ENCODE measurements at places on chromosomes 4 and X.

DNA sequence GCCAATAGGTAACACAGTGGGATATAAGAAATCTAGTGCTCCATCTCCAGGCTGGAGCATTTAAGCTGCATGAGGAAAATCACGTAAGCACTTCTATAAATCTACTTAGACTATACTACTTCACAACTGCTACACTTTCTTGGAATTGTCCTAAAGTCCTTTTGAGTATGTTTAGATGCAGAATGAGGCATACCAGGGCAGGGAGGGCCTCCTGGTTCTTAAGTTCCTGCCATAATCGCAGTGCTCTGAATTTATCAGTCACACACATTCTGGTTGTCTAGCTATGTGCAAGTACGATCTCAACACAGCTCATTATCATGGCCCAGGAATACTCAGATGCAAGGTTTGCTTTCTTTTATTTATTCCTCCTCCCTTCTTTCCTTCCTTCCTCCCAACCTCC is 130.3 kb downstream of the GUCY2F start:
- DNase-seq: no peak

DNA sequence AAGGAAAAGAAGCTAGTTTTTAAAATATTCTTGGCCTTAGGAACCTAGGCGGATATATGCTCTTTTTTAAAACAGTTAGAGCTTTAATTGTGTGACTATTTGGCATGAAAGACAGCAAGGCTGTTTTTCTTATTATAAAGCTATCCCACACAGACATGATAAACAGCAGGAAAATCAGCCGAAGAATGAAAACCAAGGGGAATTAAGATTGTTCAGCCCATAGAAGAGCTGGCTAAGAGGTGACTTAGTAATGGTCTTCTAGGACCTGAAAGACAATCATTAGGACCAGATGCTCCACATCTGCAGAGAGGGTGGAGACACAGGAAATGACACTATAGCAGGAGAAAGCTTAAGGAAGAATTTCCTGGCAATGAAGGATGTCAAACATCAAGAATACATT is 171.4 kb upstream of the NRK start:
- no peak for DNase-seq

GRCh38 chr4:152221816-152222516 is 313.9 kb downstream of the FBXW7 start:
- DNase-seq: no peak

DNA sequence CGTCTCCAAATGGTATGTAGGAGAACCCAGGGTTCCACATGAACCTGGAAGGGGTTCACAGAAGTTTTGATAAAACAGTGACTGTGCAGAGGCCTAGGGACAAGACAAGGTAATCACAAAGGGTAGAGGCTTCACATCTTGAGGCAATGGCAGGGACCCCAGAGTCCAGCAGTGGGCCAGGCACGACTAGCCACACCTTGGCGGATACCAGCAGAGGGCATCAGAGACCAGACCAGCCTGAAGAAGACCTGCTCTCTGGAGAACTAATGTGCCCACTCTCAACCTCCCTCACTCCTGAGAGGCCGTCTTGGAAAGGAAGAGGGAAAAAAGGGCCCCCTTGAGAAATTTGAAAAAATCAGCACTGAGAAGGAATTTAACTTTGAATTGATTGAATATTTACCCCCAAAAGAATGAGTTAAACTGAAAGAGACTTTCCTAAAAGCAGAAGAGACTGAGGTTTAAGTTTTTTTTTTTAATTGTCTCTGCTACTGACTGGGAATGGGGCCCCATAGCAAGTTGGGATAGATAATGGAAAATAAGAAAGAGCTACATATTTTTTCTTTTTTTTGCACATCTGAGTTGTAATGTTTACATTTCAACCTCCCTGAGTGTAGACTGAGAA is 243.8 kb upstream of the JADE1 start:
- DNase-seq: no peak

GRCh38 chrX:48043056-48043455 is 28.4 kb downstream of the ZNF630 start:
- no peak for DNase-seq

- DNase-seq: no peak
Observed at GRCh38 chrX:10795721-10796120, 175.3 kb upstream of the MID1 start.

DNA sequence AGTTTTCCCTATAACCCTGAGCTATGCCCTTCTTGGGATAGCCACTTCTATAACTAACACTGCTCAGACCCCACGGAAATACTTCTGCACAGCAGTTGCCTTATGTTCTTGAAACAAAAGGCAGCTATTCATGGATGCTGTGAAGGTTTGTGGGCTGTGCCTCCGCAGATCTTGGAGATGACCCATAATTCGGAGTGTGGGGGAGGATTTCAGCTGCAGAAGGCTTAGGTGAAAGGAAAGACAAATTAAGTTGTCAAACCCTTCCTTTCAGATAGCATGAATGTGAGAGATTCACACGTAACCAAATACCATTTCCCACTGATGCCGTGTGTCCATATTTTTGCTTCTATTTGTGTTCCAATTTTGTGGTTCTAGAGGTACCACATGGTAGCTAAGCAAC is 38.1 kb upstream of the NYX start:
- no peak for DNase-seq

GRCh38 chr4:36841583-36842326 is 402.8 kb upstream of the NWD2 start:
- DNase-seq: no peak

DNA sequence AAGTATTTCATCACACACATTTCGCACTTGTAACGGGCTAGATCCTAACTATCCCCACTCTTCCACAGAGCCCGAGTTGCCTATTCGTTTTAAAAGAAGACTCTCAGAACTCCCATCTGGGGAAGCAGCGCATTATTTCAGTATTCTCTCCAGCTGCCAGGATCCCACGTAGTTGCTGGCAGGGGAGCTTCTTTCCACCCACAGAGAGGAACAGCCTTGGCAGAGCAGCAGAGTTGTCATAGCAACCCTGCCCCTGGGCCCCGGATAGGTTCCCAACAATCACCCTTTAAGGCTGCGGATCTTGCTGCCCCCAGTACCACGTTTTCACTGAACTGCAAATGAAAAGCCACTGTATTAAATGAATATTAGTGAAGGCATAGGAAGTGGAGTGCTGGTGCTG is 106.7 kb downstream of the GPM6A start:
- DNase-seq: peak; percentile 67

GRCh38 chr4:168917138-168917779 is 92.8 kb downstream of the CBR4 start:
- no peak for DNase-seq

GRCh38 chrX:20130357-20130756 is 11.3 kb downstream of the EIF1AX start:
- no peak for DNase-seq

- no peak for DNase-seq
Observed at GRCh38 chr4:157128395-157128794, 52.4 kb downstream of the GLRB start.

DNA sequence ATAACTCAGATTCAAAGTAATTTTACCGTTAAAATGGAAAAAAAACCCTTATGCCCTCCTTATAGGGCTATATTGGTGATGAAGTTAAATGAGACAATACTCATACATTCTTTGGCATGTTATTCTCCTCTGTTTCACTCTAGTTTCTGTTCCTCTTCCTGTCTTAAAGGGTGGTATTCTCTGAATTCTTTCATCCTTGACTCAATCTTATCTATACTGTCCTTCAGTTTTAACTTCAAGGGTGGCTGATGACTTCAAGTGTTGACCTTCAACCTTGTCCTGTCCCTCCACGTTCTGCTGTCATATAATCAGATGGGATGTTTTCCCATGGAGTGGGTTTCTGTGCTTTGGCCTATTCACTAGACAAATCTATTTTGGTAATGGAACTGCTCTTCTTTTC is 44.0 kb downstream of the ZNF518B start:
- no peak for DNase-seq

DNA sequence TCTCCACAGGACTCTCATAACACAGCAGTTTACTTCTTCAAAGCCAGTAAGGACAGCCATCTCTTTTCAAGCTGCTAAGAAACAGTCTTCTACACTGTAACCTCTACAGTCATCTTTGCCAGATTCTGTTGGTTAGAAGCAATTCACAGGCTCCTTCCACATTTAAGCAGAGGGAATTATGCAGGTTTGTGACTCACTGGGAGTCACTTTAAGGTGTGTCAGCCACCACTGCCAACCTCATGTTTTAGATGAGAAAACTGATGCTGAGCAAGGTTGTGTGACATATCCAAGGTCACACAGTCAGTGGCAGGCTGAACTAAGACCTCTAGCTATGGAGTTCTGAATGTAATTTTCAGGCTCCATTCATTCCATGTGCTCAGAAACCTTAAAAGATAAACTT is 143.5 kb downstream of the QDPR start:
- no peak for DNase-seq

DNA sequence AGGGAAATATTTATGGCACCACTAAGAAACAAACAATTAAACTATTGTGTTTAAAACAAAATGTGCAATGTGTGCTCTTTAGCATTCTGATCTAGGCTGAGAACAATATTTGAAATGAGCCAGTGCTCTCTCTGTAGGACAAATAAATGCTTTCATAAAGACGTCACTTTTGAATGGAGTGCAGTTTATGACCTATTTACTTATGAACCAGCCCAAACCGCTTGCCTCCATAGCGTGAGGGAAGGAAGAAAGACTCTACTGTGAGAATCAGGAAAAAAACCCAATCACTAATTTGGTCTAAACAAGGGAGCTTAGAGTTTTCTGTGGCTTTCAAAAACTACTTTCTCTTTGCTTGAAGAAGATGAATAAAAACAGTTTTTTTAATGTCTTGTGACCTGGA is 39.4 kb downstream of the SAT1 start:
- peak; percentile 6 for DNase-seq

DNA sequence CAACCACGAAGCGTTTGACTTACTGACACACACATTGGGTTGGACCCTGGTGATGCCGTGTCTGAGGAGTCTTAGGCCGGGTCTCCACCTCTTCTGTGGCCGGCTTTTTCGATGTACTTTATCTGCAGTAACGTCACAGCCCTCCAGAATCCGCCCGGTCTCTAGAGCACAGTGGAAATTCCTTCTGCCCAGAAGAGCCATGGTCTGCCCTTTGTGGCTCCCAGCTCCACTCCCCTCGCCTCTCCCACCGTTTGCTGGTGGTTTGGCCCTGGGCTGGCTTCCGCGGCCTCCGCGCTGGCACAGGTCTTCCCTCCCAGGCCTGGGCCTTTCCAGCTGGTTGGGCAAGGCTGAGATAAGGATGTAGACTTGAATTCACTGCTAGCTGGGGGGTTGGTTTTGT is 4.3 kb downstream of the MAEA start:
- DNase-seq: no peak

DNA sequence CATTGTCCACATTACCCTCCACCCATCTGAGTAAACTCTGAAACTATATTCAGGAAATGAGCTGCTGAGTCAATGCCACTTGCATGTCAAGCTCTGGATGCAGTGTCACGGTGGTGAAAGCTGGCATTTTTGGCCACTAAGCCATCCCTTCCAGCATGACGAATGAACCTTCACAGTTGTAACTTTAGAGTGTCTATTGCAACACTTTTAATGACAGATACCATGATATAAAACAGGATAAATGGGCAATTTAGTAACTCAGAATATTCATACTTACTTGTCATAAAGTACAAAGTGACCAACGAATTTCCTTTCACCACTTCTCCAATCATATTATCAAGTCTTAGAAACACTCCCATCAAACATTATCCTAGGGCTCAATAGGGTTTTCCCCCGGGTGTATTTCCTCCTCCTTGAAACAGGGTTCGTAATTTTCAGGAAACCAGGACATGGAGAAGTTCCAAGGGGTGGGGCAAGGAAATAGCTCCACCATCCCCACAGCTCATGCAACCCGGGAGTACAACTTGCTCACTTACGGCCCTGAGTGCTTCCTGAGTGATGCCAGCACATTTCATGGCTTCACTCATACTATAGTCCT is 73.1 kb downstream of the MTHFD2L start:
- DNase-seq: no peak

DNA sequence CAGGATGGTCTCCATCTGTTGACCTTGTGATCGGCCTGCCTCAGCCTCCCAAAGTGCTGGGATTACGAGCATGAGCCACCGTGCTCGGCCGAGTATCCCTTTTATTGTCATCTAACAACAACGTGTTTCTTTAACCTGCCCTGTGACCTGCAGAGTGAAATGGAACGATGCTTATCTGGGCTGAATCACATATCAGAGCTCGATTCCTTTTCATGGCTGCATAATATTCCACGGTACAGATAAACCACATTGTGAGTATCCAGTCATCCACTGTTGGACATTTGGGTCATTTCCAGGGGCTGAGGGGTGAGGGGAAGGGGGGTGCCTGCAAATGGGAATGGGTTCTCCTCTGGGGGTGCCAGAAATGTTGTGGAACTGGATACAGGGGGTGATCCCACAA is 260.0 kb downstream of the ASMT start:
- no peak for DNase-seq

DNA sequence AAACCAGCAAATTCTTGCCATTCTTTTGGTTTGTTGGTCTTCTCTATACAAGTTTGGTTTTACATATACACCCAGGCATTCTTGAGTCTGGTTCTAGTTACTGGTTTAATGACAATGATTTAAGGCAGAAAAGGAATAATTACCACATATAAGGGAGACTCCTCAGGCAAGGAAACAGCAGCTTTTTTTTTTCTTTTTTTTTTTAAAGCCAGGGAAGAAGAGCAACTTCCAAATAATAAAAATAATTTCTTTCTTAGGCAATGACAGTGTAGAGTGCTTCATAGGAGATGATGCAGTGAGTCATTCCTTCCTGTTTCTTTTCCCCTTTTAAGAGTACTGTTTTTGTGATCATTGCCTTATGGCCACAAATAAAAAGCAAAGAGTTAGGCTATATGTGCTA is 289.7 kb downstream of the DKK2 start:
- no peak for DNase-seq

DNA sequence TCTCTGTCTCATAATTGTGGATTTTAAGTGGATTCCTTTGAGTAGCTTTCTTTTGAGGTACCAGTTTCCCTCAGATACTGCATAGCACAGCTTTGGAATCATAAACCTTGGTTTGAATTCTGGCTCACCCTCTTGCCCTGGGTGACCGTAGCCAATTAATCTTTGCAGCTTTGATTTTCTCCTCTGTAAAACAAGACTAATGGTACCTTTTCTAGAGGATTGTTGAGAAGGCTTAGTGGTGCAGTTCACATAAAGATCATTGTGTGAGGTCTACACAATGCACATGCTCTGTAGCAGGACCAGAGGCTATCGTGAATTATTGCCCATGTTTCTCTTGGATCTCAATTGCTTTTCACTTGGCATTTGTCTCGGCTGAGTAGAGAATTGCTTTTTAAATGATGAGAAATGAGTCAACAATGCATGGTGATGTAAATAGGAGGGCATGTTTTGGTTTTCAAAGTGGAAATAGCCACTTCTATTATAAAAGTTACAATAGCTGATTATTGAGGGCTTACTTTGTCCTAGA is 47.9 kb downstream of the TMEM131L start:
- DNase-seq: no peak

DNA sequence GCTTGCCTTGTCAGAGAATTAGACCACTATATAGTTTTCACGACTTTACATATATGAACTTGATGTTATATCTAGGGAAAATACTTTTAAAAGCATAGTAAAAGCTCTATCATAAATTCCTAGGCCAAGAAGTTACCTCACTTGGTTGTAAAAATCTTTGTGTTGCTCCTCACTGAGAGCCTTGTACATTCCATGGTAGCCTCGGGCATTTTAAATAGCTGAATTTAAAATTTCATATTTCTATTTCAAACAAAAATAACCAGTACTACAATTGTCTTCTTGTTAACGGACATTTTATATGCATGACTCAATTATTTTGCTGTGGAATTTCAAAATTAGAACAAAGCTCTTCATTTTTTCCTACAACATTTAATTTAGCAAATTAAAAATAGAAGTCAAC is 107.6 kb downstream of the MID1 start:
- no peak for DNase-seq

All from nucleus accumbens (tissue), 56 donors.